ENCODE measurements at places on chromosomes 13 and 19.

- DNase-seq: no peak
These were observed 202.3 kb upstream of the KLF12 start for GRCh38 chr13:74336546-74336945.

DNA sequence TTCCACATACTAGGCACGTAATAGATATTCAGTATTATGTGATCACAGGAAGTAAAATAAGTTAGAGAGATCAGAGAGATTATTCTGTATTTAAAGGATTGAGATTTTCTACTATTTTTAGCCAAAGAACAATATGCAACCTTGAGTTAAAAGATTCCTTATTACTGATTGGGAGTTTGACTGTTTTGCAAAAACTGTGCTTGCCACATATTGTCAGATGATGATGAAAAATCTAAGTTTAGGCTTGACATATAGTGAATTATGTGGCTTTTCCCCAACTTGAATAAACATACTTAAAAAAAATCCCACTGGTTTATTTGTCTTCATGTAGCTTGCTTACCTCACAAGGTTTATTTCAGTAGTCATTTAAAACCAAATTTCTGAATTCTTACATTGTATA is 194.4 kb downstream of the KCNRG start:
- no peak for DNase-seq

DNA sequence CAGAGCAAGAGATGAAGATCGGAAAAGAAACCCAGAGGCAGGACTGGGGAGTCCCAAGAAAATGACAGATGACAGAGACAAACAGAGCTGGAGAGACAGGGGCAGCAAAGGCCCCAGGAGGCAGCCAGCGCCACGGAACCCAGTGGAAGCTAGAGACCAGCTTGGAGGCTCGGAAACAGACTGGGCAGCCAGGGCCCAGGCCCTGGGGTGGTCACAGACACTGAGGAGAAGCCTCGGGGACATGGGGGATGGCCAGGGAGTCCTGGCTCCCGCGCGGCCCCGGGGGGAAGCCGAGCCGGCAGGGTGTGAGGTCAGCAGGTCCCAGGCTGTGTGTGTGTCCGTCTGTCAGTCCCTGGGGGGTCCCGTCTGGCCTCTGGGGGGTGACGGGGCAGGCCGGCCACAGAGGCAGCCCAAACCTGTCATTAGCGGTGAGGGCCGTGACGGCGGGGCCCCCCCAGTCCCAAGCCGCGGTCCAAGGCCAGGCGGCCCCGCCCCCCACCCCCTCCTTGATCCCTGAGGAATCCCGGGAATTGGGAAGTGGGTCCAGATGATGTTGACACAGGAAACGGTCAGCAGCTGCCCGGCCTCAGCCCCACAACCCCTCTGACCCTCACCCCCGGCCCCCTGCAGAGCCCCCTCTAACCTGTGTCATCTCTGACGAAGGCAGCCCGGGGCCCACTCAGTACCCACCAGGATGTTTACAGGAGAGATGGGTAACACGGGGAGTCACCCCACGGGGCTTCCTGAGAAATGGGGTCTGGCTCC is 2.5 kb upstream of the TMEM190 start:
- no peak for DNase-seq

DNA sequence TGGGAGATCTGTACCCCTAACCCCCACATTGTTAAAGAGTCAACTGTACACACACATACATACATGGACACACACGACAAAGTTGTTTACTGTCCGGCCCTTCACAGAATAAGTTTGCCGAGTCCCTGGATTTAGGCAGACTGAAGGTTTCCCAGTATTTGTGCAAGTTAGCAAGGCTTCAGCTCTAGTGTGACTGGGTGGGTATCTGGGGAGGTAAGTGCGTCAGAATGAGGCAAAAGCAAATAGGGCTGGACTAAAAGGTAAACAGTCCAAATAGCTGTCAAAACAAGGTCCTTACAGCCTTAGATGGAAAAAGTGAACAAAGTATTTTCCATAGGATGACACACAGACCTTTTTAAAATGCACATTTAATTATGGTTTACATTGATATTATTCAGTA is 228.4 kb upstream of the UFM1 start:
- no peak for DNase-seq

DNA sequence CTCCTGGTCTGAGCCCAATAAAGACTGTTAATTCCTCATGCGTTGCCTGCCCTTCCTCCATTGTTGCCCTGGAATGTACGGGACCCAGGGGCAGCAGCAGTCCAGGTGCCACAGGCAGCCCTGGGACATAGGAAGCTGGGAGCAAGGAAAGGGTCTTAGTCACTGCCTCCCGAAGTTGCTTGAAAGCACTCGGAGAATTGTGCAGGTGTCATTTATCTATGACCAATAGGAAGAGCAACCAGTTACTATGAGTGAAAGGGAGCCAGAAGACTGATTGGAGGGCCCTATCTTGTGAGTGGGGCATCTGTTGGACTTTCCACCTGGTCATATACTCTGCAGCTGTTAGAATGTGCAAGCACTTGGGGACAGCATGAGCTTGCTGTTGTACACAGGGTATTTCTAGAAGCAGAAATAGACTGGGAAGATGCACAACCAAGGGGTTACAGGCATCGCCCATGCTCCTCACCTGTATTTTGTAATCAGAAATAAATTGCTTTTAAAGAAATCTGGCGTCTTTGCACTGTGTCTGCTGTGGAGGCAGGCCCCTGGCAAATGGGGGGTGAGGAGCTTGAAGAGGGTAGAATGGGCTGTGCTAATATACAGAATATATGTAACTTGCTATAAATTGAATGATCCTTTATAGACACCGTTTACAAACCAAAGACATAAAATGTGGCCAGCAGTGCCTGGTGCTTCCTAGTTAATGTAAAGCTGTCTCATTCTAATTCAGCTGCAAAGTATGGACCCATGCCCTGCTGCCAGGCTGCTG is 4.2 kb upstream of the RPS11 start:
- no peak for DNase-seq

DNA sequence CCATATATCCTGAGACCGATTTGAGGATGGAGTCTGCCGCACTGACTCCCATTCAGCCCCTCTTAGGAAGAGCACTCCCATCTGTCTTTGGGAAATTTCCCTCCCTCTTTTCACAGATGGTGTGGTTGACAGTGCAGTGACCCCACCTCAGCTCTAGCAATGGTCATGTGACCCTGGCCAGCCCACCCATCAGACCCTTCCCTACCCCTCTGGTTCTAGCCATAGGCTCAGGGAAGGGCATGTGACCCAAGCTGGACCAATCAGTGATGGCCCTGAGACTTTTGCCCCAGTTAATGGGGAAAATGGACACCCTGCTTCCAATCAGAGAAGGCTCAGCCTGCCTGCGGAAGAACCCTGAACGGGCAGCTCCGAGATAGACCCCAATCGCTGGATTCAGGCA is 26.3 kb downstream of the IL12RB1 start:
- DNase-seq: no peak

DNA sequence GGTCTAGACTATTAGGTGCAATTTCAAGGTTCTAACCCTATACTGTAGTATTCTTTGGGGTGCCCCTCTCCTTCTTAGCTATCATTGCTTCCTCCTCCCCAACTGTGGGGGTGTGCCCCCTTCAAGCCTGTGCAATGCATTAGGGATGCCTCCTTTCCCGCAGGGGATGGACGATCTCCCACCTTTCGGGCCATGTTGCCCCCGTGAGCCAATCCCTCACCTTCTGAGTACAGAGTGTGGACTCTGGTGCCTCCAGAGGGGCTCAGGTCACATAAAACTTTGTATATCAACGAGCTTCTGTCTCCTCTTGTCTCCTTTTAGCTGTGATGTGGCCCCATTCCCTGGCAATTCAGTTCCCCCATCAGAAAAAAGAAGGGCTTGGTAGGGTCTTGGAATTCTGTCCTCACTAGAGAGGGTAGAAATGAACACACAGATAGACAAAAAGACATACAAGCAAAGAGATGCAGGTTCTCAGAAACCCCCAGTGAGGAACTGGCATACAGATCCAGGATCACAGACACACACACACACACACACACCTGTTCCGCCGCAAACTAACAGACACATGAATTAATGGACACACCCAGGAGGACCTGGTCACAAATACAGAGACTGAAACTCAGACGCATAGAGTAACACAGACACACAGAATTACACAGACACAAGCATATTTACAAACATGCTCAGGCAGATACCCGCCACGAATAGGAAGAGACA is 2.5 kb upstream of the HNRNPUL1 start:
- DNase-seq: no peak

GRCh38 chr13:109231888-109232287 is 554.5 kb downstream of the IRS2 start:
- DNase-seq: no peak

DNA sequence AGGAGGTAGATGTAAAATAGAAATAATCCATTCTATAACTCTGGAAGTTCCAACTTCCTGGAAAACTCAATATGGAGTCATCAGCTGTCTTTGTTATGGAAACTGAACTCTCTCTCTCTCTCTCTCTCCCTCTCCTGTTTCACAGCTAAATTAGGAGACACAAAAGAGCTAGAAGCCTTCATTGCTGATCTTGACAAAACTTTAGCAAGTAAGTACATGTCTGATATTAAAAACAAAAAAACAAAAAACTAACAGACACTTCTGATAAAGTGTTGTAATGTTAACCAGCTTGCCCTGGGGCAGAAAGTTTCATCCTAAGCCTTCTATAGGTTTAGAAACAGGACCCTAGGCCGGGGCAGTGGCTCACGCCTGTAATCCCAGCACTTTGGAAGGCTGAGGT is 11.3 kb downstream of the RGCC start:
- DNase-seq: no peak

- DNase-seq: no peak
These were observed 64.5 kb upstream of the WDFY2 start for GRCh38 chr13:51519771-51520216.

DNA sequence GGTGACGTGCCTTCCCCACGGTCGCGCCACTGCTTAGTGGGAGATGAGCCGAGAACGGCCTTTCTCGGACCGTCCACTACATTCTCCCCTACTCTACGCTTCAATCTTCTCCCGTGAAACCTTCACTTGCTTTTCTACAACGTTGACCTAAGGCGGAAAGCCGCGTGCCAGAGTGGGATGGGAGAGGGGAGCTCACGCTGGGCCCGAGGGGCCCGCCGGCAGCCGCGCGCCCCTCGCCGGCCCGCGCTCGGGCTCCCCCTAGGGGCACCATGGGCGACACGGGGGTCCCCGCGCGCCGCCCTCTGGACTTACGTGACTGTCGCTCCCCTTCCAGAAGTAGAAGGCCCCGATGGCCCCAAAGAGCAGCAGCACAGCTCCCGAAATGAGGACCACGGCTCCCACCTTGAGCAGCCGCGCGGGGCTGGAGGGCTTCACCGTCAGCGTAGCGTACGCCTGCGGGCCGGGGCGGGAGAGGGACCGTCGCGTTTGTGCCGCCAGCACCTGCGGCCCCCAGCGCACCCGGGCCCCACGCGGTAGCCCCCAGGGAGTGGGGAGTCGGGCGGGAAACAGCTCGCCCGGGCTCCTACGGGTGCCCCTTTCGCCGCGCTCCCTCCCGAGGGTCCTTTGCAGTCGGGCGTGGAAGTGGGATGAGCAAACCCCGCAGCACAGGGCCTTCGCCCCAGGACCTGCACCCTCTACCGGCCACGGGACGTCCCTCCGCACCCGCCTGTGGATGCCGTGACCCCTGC is 727 bp downstream of the CNMD start:
- DNase-seq: peak; percentile 20

- no peak for DNase-seq
These were observed 58.7 kb upstream of the F7 start for GRCh38 chr13:113046883-113047244.
